Sciatic nerve (tissue), 2 donors: ENCODE measurements at places on chromosomes 16 and 17. TPM values are rescaled to one million over a fixed set of nuclear protein-coding genes. Genes with fewer than 3 reads are reported as not detected.

Gene GAS2L2
- total RNA-seq, result 0.13 TPM

DNA sequence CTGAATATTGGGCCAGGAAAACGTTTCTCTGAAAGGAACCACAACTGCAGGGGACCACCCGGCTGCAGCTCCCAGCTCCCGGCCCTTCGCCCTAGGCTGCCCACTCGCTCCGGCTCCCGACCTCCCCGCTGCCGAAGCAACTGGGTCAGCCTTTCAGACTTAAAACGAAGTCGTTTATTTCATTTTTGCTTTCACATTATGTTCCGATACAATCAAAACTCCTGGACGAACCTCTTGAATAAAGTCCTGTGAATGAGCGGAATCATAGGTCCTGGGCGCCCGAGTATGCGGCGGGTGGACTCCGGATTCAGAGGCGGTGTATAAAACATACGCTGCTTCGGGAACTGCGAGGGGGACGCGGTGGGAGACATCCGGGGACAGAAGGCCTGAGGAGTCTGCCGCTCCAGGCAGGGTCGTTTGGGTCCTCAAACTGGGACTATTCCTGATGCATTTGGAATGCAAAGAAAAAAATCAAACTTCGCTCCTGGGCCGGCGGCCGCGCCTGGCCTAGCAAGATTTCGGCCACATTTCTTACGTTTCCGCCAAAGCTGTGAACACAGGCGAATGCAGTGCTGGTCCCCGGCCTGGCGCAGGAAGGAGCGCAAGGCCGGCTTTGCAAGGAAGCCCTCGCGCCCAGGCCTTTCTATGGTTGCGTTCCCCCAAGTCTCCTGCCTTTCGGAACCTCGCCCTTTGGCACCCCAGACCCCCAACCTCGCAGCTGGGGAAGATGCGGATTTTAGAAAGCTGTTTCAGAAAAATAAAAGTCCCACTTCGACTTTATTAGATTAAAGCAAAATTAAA is 3.7 kb downstream of the CBLN1 start:
- DNase-seq, result no peak

Gene HOXB7
- 8.1 TPM for total RNA-seq

Gene CLEC3A
- total RNA-seq, result not detected

Gene ZMYND15
- total RNA-seq, result 3.3 TPM
